ENCODE measurements at places on chromosomes 3 and 15.

GRCh38 chr3:34504775-34505174 lies 706.3 kb downstream of the PDCD6IP start:
- peak; percentile 1 for DNase-seq

DNA sequence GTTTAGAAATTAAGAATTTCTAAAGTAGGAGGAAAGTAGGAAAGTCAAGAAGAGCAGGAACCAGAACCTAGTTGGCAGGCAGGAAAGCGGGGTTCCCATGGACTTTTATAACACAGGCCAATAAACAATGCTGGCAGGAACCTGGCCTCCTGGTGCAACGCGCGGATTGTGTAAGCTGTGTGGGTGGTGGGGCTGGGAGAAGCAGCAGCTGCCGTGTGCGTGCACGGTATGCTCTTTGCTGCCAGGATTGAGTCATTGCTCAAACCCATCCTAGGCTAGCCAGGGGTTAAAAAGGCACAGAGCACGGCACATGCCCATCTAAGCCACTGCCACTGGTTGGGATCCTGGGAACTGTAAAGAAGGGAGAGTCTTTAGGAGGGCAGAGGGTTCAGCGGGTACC lies 209.9 kb upstream of the RGMA start:
- DNase-seq: no peak

DNA sequence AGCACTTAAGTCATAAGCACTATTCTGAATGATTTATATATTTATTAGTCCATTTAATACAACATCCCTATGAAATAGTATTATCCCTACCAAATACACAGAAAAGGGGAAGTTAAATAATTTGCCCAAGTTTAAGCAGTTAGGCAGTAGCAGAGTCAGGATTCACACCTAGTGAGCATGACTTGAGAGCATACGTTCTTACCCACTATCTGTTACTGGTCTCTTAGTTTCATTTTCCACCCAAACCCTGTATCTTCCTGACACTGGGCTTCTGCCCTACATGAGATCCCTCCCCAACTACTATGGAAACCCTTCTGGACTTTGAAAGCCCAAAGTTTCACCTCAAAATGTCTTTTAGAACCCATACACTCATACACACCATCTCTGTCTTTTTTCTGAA lies 4.4 kb upstream of the ATOSA start:
- no peak for DNase-seq

- DNase-seq: peak; percentile 55
These were observed 27.8 kb downstream of the CHP1 start for GRCh38 chr15:41258750-41259471.

- no peak for DNase-seq
These were observed 9.5 kb downstream of the ZNF280D start for GRCh38 chr15:56723787-56724186.

GRCh38 chr15:63953524-63953923 lies 92.8 kb downstream of the DAPK2 start:
- DNase-seq: no peak

DNA sequence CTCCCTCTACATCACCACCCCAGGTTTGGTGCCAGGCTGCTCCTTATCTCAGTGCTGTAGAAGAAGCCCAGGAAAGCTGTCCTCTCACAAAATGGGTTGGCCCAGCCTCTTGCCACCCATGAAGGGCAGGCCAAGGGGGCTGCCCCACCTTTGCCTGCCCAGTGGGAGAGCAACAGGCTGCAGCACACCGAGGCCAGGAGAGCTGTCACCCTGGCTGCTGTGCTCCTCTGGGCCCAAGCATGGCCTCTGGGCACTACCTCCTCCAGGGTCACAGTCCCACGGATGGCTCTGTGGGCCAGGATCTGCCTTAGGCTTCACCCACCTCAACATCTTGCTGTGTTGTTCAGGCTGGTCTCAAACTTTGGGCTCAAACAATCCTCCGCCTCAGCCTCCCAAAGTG lies 6.4 kb upstream of the STAB1 start:
- no peak for DNase-seq

DNA sequence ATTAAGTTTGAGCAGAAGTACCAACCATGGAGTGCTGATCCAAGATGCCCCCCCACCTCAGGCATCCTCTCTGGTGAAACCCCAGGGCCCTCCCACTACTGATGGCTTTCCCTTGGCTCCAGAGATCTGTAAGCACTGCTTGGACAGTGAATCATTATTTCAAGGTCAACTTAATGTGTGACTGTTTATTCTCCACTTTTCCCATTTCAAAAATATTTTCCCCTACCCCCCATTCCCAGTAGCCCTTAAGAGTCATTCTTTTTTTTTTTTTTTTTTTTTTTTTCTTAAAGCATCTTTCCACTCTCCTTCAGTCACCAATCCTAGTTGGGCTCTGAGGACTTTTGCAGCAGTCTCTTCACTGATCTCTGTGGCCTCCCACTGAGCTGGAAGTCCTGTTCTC lies 82.6 kb downstream of the PCCB start:
- peak; percentile 44 for DNase-seq

GRCh38 chr15:55515991-55516776 lies 8.2 kb upstream of the DNAAF4 start:
- DNase-seq: no peak

- DNase-seq: peak; percentile 20
These were observed 56.6 kb downstream of the LSM3 start for GRCh38 chr3:14235003-14235911.

DNA sequence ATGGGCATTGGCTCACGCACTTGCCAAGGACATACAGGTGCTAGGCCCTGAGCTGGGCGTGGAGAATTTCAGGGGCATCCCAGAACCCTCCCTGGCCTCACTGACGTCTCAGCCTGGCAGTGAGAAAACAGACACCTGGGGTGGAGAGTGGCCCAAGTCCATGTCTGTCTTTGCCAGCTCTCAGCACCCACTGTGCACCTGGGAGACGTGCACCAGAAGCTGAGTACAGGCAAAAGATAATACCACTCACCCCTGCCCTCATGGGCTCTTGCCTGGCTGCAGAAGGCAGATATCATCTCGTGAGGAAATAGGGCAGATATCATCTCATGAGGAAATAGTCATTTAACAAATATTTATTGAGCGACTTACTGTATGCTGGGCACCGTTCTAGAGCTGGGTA lies 8.0 kb downstream of the LOXL1 start:
- no peak for DNase-seq

- no peak for DNase-seq
These were observed 119.7 kb downstream of the WNT5A start for GRCh38 chr3:55367384-55367783.

DNA sequence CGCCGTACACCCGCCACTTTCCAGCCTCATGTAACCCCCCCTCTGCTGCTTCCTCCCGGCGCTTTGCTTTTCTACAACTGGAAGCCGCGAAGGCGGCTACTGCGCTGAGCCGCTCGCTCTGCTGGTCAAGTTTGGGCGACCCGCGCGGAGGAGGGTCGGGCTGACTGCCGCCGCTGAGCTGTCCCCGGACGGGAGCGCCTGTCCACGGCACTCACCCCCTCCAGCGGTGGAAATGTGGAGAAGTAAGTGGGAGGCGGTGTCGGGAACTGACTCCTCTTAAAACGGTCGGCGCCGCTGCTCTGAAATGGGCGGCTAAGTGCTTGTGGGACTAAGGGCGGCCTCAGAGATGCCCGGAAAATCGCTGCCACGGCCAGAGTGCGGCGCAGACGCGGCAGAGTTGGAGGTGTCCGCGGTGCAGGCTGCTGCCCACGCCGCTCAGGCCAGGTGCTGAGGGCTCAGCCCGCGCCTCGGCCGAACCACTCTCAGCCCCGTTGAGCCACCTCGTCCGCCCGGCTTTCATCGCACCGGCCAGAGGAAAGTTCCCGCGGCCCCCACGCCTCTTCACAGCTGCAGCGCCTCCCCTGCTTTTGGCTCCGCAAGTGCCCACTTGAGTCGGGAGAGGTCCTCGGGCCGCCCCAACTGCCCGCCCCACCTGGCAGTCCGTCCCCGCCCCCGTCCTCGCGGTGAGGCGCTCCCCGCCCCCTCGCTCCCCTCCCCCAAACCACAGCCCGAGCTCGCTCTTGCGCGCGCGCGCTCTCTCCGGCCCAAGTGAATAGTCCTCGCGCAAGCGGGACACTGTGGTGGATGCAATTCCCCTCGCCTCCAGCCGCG lies at the start of gene EPHA6:
Gene EPHA6, plus strand, starts transcription at position 775 of the 831 bp plus-strand sequence.
- DNase-seq: peak; percentile 44

DNA sequence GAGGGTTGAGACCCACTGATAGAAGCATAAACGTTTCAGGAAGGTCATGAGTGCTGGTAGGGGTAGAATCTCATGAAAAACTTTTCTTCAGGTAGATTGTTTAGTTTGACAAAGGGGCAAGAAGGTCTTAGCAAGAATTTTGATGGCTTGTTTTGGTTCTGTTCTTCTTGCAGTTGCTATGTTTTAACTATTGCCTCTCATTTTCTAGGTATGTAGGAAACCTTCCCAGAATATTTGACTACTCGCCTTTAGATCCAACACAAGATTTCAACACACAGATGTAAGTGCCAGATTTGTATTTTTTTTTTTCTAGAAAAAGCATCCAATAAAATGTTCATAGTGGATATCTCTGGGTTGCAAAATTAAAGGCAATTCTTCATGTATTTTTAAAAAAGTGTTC lies 77.1 kb downstream of the USP13 start:
- no peak for DNase-seq

GRCh38 chr3:196406811-196407470 lies 25.3 kb downstream of the UBXN7 start:
- DNase-seq: peak; percentile 64

GRCh38 chr15:25693321-25694238 lies 169.5 kb downstream of the ATP10A start:
- DNase-seq: peak; percentile 22

- peak; percentile 73 for DNase-seq
These were observed 97.6 kb downstream of the NFKBIZ start for GRCh38 chr3:101946906-101947305.

- no peak for DNase-seq
These were observed 11.9 kb downstream of the CERS3 start for GRCh38 chr15:100516643-100517512.

- no peak for DNase-seq
These were observed 84.0 kb upstream of the SETMAR start for GRCh38 chr3:4219227-4219568.

DNA sequence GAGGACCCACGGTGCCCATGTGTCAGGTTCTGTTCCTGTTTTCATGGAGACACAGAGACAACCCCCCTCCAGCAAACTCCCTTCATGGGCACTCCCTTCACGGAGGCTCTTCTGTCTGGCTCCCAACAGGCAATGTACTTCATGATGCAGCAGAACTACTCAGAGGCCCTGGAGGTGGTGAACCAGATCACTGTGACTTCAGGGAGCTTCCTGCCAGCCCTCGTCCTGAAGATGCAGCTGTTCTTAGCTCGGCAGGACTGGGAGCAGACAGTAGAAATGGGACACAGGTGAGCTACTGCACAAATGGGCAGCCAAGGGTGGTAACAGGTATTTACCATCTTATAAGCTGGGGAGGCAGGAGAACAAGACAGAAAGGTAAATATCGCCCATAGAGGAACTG lies 7.0 kb downstream of the TTC21A start:
- no peak for DNase-seq

DNA sequence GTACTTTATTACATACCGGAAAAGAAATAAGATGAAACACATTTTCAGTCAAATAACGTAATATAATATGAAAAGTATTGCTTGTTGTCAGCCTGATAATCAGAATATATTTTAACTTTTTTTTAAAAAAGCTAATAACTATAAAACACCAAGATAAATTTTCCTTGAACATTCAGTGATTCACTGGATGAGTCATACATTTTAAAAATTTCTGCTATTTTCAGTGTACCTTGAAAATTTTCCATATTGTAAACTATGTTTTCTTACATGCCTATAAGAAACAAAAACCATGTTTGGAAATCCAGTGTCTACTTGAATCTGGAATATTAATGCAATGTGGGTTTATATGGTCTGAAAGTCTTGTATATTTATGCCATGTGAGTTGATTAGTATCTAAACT lies 36.3 kb upstream of the MEIS2 start:
- DNase-seq: peak; percentile 29

DNA sequence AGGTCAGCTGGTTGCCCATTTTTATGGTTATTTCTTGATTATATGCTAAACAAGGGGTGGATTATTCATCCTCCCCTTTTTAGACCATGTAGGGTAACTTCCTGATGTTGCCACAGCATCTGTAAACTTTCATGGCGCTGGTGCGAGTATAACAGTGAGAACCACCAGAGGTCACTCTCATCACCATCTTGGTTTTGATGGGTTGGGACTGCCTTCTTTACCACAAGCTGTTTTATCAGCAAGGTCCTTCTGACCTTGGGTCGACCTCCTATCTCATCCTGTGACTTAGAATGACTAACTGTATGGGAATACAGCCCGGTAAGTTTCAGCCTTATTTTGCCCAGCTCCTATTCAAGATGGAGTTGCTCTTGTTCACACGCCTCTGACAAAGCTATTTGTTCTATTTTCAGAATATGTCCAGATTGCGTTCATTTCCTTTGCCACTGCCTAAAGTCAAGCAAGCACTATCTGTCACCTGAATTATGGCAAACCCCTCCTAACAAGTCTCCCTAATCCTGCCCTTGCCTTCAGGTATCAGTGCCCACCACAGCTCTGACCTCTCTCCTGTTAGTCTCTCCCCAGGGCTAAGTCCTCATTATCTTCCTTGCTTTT lies 308.5 kb downstream of the ROBO2 start:
- DNase-seq: peak; percentile 20

DNA sequence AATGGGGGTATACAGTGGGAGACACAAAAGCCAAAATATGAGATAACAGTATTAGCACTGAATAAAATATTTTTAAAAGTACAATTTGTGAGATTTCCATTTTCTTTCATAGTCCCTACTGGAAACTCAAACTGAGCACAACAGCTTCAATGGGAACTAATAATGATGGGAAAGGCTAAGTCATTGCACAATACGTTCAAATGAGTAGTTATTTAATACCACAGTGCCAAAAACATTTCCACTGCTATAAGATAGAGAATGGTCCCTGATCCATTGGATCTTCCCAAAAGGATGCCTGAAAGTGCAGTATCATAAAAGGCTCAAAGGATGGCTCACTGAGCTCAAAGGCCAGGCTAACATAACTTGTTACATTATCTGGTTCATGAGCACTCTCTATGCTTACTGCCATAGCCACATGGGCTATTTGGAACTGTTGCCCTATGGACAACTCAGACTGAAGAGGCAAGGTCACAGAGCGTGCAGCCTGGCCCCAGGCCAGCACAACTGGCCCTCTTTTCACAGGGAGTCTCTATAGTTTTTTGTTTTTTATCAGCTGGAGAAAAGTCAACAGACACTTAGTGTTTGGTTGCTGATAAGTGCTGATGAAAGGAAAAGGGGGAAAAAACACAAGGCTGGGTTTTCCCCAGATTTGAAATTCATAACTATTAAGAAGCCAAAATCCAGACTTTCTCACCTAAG lies 54.1 kb upstream of the PPIB start:
- DNase-seq: peak; percentile 44

DNA sequence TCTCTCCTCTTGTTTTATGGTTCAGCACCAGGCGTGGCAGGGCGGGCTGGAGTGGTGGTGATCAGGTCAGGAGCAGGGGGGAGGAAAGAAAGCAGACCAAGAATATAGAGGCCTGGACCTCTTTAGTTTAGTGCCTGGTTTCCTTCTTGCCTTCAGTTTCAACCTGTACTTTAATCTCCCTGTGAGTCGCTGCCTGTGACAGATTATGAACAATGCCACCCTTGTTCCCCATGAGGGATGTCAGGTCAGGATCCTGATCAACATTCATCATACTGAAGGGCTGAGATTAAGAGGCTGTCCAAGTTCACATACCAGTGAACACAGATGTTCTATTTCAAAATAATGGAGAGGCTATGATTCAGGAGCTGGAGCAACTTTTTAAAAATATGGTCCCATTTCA lies 11.4 kb downstream of the ENTPD3 start:
- DNase-seq: no peak

Data from fibroblast of pulmonary artery (primary cell).